ENCODE measurements at places on chromosomes 11 and 22.

DNA sequence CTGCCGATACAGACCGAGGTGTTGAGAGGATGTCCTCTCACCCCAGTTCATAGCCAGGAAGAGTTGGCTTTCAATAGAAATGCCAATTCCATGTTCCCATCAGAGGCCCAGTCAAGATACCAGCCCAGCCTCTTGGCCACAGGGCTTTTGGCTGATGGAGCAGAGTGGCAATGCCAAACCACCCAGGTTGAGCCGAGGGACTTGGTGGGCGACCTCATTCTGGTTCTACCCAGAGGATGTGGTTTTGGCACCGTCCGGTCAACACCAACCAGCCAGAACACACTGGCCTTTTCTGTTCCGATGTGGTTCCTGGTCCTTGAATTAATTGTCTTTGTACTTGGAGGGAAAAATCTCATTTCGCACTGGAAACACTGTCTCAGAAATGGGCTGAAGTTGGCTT is 60.5 kb downstream of the COMMD9 start:
- no peak for DNase-seq

GRCh38 chr22:17007852-17008731 is at the start of gene GAB4:
Gene GAB4 (minus strand): TSS chr22:17008222. CDS start chr22:17008114, 108 bp downstream.
- DNase-seq, result no peak

GRCh38 chr22:31556627-31557203 is 60.4 kb downstream of the SFI1 start:
- DNase-seq, result no peak

GRCh38 chr22:19398206-19398605 is 33.3 kb downstream of the HIRA start:
- no peak for DNase-seq

DNA sequence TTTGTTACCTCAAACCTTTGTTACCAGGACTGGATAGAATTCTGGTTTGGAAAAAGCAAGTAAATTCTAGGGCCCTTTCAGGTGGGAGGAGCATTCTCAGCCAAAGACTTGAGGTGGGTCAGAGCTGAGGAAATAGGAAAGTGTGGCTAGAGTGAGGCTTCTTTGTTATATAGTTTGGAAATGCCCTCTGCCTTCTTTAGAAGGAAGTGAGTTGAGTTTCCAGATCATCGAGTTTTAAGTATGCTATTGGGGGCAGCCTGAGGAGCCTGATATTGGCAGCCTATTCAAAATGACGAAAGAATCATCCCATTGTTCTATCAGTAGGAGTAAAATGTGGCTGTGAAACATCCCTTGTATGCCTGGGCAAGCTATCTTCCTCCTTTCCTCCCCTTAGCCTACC is 134.1 kb downstream of the ARHGAP42 start:
- DNase-seq, result no peak

DNA sequence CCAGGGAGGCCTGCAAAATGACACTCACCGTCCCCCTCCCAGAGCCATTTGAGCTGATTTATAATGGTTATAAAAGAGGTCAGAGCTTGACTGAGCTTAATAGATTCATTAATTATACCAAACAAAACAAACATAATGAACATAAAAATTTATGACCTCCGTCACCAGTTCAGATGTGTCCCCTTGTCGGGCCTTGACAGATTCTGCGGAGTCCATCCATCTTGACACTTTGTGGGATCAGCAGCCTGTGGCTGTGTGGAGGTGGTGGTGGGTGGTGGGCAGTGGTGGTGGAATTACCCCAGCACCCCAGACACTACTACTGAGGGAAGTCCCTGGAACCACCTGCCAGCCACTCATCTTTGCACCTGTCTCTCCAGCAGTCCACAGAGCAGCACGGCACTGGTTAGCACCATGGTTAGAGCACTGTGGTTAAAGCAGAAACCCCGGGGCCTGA is 83.5 kb downstream of the DSCAML1 start:
- no peak for DNase-seq

DNA sequence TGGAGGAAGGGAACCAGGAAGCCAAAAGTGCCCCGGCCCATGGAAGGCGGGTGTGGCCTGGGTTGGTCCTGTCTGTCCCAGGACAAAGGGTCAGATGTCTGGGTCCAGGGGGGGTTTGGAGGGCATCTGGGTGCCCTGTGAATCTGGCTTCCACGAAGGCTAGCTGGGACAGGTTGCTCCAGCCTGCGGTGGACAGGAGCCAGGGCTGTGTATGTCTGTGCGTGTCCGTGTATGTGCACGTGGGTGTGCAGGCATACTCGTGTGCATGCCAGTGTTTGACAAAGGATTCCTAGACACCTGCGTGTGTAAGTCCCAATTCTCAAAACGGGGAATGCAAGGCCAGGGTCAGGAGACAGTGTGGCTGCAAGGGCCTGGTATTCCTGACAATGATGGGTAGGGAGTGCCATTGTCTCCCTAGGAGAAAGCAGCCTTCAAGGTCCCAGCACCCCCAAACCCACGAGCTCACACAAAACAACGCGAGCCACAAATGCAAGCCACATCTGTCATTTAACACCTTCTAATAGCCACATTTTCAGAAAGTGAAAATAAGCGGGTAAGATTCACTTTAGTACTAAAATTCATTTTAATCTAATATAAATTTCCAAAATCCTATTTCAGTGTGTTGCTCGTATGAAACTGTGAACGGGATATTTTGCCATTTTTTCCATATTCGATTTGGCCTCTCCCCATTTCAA is 78.4 kb upstream of the WNT7B start:
- DNase-seq, result no peak

DNA sequence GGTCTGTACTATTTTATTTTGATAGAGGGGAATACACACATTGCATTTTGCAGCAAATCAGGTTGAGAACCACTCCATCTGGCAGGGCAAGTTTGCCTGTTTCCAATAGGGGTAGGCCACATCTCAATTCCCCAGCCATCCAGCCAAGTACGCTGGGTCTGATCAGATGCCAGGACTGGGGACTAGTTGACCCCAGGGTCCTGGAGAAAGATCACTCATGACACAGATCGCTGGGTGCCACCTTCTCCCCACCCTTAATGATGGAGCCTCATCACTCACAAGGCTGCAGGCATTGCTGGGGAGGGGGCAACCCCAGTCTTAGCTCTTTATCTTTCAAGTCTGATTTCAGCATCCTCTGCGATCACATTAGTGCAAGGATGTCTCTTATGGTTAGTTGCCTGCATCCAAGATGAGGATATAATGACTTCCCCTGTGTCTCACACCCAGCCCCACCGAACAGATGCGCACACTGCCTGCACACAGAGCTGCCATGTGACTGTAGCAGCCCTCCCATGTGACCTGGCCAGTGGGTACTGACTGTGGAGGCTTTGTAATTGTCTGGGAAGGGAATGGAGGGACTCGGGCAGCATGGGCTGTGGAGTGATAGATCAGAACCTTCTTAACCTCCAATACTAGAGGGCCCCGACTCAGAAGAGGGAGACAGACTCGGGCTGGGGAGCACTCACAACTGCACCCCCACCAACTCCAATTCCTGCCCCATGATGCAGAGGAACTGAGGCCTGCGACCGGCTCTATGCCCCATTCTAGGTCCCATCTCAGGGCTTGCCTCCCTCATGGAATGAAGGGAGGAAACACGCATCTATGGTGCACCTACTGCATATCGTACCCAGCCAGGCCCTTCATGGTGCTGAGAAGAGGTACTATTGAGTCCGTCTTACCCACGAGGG is 155.8 kb downstream of the DSCAML1 start:
- DNase-seq, result no peak

DNA sequence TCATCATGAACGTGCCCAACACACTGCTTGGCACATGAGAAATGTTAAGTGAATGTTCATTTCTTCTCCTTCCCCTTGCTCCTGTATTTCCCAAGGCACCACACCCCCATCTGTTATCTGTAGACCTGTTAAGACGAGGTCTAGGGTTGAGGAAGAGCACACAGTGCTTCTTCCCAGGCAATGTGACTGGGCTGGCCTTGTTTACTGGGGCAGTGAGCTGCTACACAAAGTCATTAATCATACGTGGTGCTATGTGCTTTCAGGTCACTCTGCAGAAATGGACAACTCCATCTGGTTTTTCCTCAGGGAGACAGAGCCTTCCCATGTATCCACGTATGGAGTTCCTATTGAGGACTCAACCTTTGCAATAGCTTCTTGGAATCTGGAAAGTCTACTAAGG is 118.7 kb downstream of the KCNC1 start:
- DNase-seq, result no peak

- DNase-seq, result peak; percentile 36
These were observed 37.2 kb upstream of the ETS1 start for GRCh38 chr11:128624269-128625175.

- DNase-seq, result peak; percentile 75
These were observed 8.6 kb downstream of the MRPL11 start for GRCh38 chr11:66429983-66430602.

DNA sequence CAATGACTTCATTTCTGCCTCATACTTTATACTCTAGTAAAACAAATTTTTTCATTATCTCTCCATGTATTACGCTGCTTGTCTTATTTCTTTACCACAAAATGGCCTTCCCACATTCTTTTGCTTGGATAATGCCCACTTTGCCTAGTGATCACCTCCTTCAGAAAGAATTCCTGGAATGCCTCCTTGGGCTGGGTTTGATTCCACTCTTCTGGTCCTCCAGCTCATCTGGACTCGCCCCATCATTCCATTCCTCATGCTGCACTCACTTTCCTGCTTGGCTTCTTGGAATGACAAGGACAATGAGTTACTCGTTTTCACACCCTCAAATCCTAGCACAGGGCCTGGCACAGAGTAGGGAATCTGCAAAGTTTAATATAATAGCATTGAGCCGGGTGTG is 475.1 kb upstream of the LARGE1 start:
- DNase-seq, result no peak

DNA sequence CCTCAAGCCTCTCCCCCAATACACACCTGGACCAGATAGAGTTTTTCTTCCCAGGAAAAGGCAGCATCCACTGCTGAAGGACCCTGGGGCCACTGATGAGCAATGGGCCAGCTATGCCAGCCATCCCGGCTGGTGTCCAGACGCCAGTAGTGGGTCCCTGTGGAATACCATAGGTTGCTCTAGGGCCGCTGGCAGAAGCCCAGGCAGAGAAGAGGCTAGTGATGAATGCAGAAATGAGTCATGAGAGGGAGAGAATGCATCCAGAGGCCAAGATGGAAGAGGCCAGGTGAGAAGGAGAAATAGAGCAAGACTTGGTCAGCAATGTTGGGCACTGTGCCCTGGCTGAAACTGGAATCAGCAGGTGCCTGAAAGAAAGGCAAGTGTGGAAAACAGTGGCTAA is 8.9 kb downstream of the HPX start:
- DNase-seq, result no peak

GRCh38 chr11:104573441-104573990 is 324.7 kb downstream of the CASP12 start:
- DNase-seq, result no peak

- no peak for DNase-seq
These were observed 136.9 kb downstream of the MYO18B start for GRCh38 chr22:25878933-25879332.

DNA sequence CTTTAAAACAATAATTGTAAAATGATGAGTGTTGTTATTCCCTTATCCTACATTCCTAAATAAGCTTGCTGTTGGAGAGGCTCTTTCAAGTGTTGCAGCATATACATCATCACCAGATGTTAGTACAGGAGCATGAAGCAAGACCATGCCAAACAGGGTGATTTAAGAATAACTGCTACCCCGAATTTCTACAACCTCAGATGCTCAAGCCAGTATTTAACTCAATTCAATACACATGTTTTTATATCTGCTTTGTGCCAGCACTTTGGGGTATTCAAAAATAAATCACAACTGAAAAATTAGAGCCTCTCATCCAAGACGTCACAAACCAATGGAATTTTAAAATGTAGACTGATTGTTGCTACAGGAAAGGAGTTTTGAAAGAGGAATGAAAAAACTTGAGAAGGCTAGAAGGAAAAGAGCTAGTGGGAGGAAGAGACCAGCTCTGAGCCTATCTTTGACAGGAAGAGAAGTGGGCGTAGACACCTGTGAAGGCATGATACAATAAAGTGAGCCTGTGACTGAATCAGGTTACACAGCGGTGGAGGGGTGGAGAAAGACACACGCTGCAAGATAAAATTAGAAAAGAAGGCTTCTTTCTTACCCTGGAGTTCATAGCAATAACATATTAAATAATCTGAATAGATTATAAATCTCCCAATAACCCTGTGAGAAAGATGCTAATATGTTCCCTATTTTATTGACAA is 95.8 kb downstream of the DLG2 start:
- no peak for DNase-seq

DNA sequence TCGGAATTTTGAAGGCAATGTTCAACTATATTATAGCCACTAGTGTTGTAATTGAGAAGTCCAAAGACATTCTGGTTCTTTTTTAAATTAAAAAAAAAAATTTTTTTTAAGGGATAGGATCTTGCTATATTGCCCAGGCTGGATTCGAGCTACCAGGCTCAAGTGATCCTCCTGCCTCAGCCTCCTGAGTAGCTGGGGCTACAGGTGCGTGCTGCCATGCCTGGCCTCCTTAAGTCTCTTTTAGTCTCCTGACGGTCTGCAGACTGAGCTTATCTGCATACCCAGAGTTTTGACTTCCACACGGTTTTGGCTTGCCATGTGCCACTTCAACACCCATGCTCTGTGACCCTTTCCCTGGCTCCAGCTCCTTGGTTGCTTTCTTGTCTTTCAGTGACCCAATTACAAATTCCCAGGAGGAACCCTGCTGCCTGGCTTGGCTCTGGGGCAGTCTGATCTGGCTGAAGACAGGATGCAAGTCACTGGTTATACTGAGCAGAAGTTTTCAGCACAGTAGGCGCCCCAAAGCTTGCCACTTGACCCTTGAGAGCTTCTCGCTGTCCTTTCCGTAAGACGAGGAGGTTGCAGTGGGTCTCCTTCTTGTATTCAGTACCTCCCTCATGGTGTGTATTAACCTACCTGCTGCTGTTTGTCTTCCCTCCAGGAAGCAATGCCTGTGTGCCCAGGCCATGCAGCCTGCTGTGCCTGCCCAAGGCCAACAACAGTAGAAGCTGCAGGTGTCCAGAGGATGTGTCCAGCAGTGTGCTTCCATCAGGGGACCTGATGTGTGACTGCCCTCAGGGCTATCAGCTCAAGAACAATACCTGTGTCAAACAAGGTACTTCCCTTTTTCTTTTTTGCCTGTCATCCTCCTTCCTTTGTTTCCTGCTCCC is 113.8 kb upstream of the SORL1-AS1 start:
- no peak for DNase-seq

DNA sequence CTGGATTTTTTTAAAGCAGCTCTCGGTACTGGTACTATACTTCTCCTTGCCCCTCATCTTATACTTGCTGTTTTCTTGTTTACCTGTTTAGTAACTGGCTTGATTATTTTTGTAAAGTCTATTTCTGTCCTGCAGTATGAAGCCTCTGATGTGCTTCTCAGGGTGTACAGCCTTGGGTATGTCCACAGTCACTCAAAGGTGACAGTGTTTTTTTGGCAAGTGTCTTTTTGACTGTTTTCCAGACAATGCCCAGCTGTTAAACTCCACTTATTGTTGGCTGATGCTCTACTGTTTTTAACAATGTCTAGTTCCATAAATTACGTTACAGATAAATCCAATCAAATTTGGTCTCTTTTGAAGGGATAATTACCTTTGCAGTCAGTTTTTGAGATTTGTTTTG is 475.2 kb downstream of the JRKL start:
- no peak for DNase-seq

GRCh38 chr11:32225571-32226285 is 134.9 kb downstream of the RCN1 start:
- DNase-seq, result no peak

GRCh38 chr11:114199051-114199450 is 97.1 kb upstream of the NNMT start:
- no peak for DNase-seq

Measured in stimulated activated CD4-positive, alpha-beta T cell treated with anti-CD3 and anti-CD28 coated beads, TNF-alpha, amount 100 ng/mL, for 24 hours (primary cell).